ENCODE measurements at places on chromosomes 3 and 15.

DNA sequence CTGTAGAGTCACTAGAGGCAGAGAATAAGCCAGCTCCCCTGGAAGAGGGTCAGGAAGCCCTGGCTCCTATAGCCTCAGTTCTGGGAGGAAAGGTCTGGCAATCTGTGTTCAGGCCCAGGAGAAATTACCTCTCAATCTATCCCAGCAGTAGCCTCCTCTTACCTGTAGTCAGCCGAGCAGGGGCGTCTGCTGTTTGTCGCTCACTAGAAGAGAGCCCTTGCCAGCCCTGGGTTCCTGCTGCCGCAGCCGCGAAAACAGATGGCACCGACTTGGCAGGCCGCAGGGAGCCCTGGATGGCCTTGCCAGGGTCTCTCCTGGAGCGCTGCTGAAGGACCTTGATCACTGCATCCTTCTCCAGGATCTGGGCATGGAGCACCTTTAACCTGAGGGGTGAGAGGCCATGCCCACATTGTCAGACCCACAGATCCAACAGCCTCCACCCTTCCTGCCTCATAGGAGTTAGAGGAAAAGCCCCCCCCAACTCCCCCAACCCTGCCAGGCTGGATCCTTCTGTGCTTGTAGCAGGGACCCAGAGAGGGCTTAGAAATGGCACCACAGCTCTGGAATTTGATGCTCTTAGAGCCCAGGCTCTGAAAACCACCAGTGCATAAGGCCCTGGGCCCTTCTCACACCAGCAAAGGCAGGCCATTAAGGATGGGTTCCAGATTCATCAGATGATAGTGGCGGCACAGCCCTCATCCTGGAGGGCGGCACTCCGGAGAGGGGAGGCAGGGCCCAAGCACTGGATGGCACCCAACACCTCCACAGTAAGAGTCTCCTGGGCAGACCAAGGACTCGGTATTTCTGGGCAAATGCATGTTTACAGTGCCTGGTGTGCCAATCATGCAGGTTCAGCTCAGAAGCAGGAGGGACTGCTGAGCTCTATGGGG, 14.9 kb downstream of the AMOTL2 start:
- no peak for DNase-seq

- DNase-seq = no peak
Observed at GRCh38 chr3:159635047-159635641, 353.5 kb upstream of the IL12A start.

DNA sequence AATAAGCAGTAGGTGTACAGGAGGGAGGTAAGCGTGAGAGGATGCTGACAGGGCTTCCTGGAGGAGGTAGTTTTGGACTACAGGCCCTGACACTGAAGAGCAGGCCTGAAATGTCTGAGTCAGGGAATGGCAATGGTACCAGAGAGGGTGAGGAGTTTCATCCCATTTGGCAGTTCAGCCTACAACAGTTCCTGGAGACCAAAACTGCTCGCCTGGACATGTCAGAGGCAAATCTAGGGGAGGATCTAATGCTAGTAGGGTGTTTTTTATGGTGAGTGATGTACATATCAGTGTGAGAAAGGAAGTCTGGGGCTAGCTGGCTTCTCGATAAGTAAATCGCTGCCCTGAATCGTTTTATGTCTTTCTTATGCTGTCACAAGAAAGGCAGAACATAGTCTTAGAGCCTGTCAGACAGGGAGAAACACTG, 13.8 kb upstream of the TNFSF10 start:
- DNase-seq = no peak

DNA sequence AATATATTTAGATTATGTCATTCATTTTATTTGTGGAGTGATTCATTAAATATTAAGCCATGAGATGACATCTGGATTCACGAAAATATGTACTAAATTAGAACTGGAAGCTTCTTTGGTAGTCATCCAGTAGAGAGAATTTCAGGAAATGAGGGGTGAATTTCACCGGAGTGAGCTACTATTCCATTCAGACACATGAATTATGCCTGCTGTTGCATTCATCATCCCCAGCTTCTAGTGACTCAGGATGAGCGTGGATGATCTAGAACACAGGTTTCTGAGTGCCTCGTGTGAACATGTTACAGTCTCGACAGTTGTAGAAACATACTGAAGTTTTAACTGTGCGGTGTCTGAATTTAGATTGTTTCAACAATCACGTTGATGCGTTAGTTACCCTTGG, 42.9 kb upstream of the GABRG3 start:
- DNase-seq = no peak

DNA sequence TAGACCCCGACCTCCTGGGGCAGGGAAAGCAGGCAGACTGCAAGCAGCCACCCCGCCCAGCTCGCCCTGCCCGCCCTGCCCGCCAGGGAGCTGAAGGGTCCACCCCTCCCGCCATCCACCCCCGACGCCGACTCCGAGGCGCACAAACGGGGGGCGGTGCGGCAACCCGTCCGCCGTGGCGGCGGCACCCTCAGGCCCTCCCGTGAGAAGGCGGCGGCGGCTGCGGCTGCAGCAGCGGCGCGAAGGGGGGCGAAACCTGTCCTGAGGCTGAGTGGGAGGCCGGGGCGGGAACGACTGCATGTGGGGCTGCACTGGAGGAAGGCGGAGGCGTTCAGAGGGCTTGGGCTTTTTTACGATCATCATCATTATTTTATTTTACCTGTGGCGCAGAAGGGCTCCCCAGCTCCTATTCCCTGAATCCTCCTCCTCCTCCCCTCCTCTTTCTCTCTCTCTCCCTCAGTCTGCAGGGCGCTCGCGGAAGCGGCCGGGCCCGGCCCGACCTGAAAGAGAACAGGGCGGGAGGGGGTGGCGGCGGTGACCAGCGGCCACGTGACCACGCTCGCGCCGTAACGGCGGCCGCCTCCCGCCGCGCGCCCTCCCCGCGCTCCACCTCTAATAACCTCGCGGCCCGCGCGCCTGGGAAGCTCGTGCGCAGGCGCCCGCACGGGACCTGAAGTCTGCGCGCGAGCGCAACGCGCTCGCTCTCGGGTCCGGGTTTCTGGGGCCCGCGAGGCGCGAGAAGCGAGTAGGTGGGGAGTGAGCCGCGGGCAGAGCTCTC, at the start of gene TBC1D5:
Gene TBC1D5, minus strand, starts transcription at position 530 of the 778 bp plus-strand sequence. CDS start 234,061 bp downstream, outside the sequence.
- peak; percentile 98 for DNase-seq

DNA sequence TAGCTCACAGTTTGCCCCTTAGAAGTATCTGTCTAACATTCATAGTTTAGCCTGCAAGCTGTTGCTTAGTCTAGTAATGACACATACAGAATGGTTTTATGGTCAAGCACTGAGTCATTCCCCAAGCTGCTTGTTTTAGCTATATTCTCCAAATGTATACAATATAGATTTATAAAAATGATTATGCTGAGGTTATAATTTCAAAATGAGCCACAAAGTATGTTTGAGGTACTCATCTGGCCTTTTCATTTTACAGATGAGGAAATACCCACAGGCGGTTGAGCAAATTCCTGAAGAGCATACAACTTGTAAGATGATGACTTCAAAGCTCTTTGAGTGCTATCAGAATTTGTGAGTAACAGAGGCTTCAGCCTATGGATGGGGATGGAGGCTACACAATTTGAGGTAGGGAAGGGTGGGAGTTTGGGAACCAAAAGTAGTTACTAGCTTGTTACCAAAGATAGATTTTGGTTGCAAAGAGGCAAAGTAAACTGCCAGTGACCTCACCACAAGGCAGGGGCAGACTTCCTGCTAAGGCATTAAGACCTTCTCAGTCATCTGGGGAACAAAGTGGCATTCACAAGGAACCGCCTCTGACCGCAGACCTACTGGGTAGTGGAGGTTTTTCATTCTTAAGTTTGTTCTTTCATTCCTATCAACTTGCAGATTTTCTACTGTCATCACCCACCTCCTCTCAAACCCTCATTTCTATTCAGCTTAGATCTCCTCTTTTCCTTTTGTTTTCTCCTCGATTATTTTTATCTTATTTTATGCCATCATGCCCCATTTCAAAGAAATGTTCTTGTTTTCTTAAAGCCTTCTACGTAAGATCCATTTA, 257.2 kb upstream of the NECTIN3 start:
- peak; percentile 28 for DNase-seq

DNA sequence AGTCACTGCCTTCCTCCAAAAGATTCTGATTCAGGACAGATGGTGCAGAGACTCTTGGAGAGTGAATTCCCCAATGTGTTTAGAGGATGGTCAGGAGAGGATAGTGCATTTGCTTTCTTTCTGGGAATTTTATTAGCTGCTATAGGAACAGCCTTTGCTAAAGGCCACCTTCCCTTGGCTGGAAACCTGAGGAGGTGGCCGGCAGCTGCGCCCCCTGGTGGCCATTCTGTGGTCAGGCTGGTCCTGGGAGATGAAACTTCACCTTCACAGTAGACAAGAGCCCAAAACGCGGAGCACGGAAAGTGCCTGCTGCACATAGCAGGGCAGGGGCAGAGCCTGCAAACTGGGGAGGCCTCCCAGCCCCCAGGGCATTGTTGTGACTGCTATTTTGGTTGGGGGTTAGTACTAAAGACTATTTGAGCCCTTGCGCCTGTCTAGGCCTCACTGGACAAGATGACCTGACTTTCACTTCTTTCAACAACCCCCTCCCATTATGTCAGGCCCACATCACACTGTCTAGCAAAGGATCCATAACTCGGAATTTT, 34.3 kb downstream of the SEC22C start:
- peak; percentile 65 for DNase-seq

DNA sequence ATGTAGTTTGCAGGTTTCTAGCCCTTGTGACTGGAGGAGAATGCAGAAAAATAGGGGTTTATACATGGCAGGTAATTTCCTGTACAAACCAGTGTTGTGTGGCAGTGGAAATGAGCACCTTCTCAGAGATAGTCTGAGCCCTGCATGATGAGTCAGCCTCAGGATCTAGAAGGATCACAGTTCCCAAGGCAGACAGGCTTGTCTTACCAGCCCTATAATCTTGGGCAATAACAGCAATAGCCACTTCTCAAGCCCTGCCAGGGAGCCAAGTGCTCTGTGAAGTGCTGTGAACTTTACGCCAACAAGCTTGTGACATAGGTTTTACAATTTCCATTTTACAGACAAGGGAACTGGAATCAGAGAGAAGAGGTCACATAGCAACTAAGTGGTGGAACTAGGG, 89.4 kb downstream of the CD47 start:
- DNase-seq = no peak

DNA sequence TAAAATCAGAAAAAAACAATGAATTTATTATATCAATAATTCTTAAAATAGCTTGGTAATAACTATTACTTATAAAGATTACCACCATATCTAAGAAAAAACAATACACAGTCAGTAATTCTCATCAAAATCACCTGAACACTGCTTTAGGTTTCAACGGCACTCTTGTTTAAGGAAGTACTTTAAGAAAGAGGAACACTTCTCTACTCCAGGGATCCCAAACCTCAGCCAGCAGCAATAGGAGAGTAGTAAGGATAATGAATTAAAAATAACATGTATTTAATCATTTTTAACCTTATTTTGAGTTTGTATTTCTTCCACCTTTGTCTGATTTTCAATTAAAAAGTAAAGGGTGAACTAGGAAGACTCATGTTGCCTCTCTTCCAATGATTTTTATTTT, 494.0 kb upstream of the NR2F2 start:
- DNase-seq = no peak

GRCh38 chr3:22315925-22316324, 564.9 kb upstream of the ZNF385D start:
- DNase-seq = no peak

DNA sequence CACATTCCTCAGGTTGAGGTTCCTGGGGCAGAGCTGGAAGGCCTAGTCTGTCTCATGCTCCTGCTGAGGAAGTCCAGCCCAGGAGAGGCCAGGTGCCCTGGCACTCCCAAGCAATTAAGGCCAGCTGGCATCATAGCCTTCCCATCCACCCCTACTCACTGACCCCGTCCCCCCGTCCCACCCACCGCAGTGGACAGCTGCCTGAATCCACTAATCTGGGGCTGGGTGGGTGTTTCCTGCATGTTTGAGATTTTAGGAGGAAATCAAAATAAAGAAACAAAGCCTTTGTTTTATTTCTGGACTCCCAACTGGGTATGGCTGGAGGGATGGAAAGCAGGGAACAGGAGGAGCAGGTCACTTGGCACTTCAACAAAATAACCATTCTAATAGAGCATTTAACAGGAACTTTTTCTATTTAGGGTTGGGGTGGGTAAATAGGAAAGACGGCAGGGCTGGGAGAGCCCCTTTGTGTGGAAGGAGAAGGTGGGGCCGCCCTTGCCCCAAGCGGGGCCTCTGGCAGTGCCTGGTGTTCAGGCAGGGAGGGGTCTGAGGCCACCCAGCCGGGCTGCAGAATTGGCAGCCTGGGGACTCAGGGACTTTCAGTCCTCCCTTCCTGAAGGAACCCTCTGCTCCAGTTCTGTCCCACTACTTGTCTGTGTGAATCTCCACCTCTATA, 8.5 kb downstream of the MRAS start:
- DNase-seq = peak; percentile 55

DNA sequence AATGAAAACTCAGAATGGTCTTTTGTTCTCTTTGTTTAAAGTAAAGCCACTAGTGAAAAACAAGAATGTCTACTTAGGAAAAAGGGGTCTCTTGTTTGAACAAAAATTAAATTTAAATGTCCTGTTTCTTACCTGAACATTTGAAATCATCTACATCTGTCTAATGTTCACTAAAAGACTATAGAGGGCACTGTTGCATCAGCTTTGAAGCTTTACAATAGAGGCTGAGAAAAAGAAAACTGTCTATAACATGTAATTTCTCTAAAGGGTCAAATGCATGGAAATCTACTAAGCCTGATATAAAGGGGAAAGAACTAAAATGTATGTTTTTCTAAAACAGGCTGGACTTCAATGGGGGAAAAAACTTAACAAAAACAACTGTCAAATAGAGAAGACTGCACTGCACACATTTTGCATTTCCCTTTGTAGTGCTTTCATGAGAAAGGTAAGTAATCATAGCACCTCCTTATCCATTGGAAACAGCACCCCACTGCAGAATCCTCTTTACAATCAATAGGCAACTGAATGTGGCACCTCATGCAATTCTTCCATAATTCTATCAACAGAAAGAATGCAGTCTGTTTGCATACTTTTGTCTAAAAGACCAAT, 26.3 kb downstream of the DPH6 start:
- DNase-seq = no peak

DNA sequence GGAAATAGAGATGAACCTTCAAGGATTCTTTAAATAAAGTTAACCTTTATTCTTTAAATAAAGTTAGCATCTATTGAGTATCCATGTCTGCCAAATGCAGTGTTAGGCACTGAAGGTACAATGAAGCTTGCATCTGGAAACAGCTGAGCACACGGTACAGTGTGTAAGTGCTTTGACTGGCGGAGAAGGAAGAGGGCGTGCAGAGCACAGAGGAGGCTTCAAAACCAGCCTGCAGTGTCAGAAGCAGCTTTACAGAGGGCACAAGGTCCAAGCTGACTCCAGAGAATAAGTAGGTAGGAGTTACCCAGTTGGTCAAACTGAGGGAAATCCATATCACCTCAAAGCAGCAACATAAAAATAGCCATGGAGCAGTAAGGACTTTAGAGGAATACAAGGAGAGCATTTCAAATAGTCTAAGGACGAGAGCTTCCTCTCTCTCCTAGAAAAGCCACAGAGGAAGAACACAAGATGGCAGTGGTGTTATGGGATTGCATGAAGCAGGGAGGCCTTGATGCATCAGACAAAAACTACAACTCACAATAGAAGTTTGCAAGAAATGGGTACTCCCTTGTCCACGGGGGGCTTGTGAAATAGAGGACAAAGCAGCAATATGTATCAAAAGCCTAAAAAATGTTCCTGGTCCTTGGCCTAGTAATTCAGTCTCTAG, 60.3 kb upstream of the PPP2R3A start:
- DNase-seq = no peak

GRCh38 chr15:23595368-23595767, 29.9 kb downstream of the MKRN3 start:
- DNase-seq = no peak
